NCI-H524 treated with DMSO at 0.1 percent for 48 hours (cell line): ENCODE measurements at places on chromosomes 5 and 9.

DNA sequence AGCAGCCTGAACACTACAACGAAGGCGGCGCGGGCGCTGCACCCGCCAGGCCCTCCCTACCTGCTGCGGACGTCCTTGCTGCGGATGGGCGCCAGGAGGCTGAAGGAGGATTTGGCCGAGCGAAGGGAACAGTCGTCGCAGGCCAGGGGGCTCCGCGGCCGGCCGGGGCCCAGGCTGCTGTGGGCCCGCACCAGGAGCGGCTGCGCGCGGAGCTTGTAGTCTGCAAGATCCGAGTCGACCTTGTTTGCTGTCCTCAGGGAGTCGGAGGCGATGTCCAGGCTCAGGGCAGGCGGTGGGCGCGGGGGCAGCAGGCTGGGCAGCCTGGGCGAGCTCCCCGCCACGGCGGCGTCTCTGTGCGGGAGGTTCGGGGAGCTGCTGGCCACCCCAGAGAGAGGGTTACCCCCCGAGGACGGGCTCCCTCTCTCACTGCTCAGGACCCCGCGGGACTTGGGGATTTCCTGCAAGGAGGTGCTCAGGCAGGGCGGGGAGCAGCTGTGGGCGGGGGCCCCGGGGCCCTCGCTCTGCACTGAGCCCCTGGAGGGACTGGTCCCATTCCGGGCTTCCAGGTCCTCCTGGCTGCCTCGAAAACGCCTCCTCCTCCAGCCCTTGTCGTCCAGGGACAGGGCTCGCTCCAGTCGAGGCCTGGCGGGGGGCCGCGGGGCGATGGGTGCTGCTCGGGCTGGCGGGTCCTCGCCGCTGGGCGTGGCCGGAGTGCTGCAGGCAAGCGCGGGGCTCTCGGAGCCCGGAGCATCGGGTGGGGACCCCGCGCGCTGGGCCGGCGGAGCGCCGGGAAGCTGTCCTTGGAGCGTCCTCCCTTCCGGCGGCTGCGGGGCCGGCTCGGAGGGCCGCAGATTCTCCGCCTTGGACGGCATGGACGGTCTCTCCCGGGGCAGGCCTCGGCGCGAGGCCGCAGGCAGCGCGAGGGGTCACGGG lies 831 bp downstream of the INPP5E start:
- no peak for DNase-seq

DNA sequence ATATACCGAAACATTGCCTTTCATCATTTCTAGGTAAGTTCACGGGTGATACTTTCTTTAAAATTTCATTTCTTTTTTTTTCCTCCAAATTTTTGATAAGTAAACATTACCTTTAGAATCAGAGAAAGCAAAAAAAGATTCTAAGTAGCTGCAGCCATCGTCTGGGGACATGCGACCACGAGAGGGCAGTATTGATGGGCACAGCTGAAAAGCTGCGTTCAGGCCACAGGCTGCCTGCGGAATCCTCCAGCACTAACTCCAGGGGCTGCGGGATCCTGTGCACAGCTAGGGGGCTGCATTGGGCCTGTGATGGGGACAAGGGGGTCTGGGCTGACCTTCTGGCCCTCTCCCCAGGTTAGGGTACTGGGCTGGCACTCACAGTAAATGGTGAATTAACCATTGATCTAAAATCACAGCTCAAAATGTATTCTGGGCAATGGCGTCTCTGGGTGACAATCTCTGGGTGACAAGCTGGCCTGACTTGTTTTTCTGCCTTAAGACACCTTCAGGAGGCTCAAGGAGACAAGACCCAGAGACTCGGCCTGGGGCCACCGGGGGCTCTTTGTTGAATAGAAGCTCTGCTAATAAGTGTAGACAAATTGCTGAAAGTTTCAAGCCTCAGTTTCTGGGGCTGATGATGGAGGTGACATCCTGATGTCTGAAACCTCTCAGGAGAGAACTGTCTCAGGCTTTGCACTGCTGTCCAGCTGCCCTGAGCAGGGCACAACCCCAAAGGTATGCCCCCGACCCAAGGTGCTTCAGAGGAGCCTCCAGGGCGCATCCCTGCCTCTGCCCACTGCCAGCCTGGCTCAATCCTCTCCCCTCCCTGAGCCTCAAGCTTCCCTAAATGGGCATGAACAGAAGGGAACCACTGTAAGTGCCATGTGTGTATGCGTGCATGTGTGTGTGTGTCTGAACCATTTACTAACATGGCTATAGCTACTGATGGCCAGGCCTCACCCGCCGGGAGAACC lies 44.3 kb upstream of the SARDH start:
- peak; percentile 9 for DNase-seq

- peak; percentile 29 for DNase-seq
These were observed 2.4 kb downstream of the ATG12 start for GRCh38 chr5:115838885-115839518.

DNA sequence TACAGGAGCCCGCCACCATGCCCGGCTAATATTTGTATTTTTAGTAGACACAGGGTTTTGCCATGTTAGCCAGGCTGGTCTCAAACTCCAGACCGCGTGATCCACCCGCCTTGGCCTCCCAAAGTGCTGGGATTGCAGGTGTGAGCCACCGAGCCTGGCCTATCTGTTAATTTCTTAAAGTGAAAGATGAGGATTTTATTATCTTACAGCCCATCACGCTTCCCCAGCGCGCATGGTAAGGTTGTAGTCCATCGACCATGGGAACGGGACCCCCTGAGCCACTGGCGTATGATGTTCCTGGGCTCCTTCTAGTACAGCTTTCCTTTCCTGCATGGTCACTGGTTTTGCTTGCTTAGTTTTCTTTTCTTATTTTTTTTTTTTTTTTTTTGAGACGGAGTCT lies 8.7 kb downstream of the CDHR2 start:
- DNase-seq = no peak

- no peak for DNase-seq
These were observed 7.5 kb upstream of the CMBL start for GRCh38 chr5:10315201-10315600.

GRCh38 chr9:130894546-130894945 lies 2.1 kb downstream of the QRFP start:
- DNase-seq = no peak

DNA sequence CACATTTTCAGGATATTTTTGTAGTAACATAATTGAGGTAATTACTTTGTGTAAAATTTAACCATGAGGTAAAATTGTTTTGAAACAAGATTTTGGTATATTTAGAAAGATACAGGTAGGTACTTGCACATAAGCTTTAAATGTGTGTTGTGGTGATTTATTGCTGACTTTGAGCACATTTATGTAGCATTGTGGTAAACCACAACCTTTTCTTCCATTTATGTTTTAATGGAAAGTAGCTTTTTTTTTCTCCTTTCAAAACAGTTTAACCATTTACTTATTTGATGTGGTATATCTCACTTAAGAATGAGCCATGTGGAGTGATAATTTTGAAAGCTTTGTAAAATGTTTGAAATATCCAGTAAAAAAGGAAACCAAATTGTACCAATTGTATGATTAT lies 35.6 kb downstream of the FCHO2 start:
- DNase-seq = no peak

- no peak for DNase-seq
These were observed 29.2 kb downstream of the OSTF1 start for GRCh38 chr9:75117564-75117963.

DNA sequence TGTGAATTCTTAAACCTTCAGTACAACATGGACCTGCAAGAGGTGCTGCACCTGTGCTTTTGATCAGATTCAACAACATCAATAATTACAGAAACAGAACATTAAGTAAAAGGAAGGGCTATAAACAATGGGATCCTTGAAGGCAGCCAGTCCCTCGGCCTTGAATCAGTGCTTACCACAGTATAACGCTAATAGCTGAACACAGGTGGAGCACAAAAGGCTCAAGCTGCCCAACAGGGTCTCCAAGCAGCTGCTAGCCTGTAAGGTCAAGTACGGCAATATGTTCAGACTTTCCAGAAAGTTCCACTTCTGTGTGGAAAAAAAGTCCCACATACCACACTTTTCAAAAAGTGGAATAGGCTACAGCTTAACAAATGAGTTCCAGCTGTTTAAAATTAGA lies 61.9 kb upstream of the ITGA1 start:
- no peak for DNase-seq

- DNase-seq = no peak
These were observed 1174.6 kb downstream of the CDH9 start for GRCh38 chr5:25863811-25864210.

- DNase-seq = no peak
These were observed 22.7 kb downstream of the MED27 start for GRCh38 chr9:132056717-132057560.

DNA sequence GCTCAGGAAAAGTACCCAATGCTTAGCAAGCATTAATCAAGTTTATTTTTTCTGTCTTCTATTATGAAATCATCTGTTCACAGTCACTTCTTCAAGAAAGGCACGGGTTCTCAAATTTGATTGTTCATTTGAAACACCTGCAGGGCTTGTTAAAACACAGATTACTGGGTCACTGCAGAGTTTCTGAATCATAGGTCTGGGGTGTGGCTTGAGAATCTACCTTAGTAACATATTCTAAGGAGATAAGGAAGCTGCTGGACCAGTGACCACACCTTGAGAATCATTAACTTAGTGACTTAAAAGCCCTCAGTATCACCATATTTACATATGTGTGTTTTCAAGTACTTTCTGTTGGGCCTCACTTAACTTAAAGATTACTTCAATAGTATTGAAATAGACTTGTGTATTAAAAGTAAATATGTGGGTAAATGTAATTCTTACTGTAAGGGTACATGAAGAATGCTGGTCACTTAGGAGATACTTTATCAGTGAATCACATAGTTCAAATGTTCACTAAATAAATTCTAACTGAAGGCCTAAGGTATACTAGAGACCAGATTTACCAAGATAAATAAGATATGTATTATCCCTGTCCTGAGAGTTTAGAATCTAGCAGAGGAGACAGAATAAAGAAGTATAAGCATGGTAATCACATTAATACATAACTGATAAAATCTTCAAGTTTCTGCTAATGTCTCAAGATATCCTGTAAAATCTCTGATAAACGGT lies 1342.1 kb upstream of the C9orf72 start:
- DNase-seq = no peak

GRCh38 chr5:59185757-59186385 lies 603.0 kb downstream of the RAB3C start:
- no peak for DNase-seq

DNA sequence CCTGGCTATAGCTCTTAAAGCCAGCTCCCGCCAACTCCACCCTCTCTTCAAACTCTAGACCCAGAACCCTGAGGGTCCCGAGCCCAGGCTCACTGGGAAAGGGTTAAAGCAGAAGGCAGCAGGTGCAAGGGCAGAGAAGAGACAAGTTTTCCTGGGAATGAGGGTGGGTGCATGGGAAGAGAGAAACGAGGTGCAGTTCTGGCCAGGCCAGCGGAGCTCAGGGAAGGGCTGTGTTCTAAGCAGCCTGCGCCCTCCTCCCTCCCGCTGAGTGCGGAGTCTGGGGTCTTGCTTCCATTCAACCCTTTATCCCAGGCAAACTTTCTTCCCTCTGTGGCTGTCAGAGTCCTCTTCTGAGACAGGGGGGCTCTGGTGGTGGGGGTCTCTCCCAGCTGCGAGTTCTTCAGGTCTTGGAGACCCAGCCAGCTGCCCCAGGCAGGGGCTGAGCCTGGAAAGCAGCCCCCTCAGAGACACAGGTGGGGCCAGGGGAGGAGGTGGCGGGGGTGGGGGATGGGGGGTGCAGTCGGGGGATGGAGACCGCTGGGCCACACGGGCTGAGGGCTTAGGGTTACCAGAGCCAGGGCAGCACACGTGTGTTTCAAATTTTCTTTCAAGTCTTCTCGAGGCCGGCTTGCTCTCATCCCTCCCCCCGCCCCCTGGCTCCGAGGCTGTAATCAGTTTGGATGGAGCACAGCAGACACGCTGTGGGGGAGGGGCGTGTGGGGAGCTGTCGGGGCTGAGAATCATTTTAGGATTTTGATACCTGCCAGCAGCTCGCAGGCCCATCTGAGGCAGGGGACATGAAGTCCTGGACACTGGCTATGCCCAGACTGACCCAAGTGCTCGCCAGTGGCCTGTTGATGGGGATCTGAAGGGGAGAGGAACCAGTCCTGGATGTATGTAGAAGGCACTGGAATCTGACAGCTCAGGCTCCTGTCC lies 169.6 kb upstream of the SMIM23 start:
- no peak for DNase-seq

DNA sequence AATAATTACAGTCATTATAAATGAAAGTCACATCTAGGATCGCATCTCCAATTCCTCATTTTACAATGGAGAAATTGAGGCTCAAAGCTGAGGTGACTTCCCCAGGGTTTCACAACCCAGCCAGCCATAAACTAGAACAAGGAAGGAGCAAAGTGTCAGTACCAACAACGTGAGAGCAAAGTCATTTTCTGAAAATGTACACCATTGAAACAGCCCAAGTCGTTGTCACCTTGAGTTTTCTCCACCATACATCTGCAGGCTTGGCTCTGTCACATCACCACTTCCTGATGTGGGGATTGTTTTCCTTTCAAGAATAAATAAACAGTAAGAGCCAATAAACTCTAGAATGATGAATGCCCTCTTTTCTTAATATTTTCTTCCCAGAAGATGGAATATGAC lies 184.5 kb upstream of the PTGER4 start:
- DNase-seq = no peak

DNA sequence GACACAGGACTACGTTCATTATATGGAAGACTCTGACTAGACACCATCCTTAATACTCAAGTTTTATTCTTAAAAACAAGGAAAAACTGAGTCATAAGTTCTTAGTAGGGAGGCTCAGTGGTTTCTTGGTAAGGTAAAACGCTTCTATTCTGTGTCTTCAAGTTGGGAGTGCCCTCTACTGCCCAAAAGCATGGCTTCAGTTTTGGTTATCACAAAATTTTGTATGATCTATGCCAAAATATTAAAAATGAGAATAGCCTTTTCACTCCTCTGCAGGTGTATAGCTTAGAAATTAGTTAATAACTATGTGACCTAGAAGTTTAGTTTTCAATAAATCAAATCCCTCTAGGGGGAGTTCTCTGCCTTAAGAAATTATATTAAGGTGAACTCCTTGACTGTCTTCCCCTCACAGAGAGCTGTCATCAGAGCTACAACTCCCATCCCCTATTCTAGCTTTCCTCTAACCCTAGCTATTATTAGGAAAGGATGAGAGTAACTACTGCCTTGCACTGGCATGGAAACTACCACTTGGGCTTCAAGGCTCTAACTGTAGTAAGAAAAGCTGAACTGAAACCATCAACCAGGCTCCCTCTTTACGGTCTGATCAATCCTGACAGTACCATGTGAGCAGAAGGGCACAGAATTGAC lies 189.7 kb downstream of the GNAQ start:
- no peak for DNase-seq

DNA sequence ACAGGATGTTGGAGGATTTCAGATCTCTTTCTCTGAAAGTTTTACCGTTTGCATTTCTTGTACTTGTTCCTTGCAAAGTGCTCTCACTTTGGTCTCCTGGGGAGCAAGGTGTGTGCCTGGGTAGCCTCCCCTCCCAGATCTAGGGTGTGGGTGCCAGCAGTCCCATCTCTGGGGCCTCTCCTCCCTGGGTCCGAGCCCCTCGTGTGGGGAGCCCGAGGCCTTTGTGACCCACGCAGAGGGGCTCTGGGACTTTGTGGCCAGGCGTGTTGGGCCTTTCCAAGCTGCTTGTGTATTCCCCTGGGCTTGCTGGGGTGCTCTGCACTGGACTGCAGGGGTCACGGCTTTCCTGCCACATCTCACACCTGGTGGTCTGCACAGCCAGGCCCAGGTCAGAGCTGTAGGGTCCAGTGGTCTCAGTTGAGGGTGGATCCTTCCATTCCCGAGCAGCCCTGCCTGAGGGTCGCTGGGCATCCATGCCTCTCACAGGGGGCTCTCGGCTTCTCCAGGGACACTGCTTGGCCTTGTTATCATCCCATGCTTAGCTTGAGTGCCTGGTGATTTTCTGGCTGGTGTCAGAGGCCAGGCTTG lies 96.3 kb downstream of the CACNA1B start:
- no peak for DNase-seq

GRCh38 chr5:106759581-106759980 lies 911.2 kb downstream of the EFNA5 start:
- no peak for DNase-seq
